ENCODE measurements at places on chromosomes 5 and 9.

GRCh38 chr9:77856615-77857014 lies 175.0 kb downstream of the GNAQ start:
- DNase-seq, result no peak

DNA sequence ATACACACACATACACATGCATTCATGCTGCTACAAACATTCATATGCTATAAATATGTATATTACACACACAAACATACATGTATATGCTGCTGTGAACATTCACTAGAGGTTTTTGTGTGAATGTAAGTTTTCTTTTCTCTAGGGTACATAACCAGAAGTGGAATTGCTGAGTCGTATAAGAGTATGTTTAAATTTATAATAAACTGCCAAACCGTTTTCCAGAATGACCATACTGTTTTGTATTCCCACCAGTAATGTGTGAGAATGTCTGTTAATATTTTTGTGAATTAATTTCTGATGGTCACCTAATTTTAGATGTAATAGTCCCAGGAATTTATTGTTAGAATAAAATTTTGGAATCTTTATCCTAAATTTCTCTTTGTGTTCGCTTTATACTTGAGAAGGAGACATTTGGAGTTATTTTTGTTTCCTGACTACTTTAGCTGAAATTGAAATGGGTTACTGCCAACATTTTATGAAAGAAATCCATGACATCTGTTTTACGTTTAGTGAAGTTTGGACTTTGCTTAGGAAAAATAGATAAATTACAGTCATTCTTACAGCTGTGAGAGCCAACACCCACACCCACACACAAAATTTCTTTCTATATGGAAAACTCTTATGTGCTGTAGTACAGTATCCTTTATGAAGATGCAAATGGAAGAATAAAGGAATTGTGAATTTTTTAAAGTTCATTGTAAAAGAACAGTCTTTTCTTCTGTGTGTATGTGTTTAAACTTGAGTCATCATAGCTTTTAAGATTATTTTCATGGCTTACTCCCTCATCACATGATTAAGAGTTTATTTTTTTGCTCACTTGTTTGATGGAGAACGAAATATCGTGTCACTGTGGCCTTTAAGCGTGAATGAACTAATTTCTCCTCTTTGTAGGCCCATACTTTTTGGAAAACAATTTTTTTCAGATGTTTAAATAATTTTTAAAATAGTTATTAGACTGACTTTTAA lies 24.3 kb downstream of the CENPP start:
- DNase-seq, result no peak

DNA sequence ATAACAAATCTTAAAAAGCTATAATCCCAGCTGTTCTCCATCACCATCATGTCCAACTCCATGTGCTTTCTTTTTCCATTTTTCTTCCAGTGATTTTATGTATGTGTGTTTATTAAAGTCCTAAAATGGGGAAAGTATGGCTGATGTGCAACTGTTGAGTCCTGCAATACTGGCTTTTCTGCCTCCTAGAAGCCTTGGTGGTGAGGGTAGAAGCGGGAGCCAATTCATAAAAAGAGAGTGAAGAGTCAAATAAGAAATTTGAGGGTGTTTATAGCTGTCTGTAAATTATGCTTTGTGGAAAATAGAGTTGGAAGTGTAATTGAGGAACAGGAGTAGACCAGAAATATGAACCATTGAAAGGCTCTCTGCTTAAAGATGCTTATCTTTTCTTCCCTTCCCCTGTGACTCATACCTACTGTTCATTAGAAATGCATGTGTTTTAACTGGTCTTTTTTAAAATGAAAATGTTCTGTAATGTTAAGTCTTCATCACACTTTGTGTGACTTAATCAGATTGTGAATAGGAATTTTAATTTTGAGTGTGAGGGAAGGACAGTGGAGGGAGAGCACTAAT lies 80.1 kb downstream of the ZCCHC7 start:
- DNase-seq, result no peak

DNA sequence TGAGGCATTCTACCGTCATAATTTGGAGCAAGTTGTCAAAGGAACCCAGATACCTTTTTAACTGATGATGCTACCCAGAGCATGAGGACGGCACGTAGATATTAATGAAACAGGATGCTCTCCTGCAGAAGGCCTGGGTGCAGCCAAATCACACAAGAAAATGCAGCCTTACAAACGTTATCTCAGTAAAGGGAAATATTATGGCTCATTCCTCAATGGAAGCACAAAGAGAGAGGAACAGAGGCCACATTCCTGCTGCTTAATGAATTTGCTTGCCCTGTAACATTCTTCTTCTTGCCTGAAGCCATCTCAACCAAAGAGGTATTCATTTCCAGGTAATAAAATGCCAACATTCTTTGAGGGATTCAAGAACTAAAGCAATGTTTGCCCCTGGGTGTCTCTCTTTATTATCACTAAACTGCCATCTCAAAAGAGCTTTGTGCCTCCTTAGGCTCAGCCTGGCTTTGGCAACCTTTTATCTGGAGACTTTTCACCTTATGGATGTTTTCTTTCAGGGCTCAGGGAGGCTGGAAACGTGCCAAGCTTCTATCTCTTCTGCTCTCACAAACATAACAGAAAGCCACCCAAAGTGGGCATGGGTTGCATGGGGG lies 92.9 kb downstream of the TNC start:
- no peak for DNase-seq

DNA sequence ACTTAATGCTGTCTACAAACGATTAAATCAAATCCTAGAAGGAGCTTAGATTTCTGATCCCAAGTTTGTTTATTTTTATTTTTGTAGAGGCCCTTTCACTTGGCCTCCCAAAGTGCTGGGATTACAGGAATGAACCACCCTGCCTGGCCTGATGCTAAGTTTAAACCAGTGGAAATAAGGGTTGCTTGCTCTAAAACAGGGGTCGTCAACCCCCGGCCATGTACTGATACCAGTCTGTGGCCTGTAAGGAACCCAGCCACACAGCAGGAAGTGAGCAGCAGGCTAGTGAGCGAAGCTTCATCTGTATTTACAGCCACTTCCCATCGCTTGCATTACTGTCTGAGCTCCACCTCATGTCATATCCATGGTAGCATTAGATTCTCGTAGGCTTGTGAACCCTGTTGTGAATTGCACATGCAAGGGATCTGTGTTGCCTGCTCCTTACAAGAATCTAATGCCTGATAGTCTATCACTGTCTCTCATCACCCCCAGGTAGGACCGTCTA lies 11.4 kb downstream of the TTC1 start:
- DNase-seq, result no peak

DNA sequence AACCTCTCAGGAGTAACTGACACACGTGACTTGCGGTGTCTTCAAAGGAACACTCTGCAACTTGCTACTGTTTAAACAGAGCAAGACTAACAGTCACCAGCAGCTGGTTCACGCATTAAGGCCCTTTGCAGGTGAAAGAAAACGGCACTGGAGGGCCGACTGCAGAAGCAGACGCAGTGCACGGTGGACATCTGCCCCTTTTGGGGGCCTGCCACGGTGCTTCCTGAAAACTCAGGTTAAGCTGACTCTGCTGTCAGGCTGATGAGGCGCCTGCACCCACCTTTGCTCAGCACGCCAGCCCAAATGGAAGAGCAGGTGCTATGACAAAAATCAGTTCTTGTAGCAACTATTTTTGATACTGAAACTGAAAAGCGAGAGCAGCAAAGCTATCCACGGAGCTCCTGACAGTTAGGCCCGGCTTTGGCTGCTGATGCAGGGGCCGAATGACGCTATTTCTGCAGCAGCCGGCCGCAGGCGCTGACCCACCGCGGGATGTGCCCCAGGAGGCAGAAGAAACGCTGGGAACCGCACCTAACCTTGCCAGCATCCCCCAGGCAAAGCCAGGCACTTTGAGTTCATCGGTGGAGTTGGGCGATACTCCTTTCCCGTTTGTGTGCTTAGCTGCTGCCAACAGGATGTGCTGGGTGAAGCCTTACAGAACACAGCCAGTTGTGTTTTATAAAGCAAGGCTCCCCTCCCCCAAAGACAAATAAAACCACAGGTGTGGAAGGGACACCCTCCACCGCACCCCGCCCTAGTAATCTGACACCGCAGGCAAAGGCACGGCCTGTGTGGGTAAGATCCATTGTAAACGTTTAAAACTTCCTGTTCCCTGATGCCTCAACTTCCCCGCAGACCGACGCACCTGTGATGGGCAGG lies 21.1 kb upstream of the TERT start:
- no peak for DNase-seq

DNA sequence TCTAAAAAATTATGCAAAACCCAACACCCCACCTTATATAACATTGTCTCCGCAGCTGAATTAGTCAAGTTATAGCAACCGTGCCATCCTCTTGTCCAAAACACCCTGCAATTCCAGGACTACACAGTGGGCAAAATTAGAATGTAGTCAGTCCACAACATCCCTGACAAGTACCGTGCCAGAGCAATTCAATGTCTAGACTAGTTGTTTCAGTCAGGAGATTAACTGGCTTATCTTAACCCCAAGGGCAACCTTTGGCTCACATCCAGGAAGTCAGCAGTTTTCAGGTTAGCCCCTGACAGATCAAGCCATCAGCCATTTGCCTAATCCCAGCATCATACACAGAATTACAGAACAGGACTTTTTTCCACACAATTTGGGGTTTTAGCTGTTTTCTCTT lies 240.8 kb upstream of the TMEM161B start:
- DNase-seq, result no peak

DNA sequence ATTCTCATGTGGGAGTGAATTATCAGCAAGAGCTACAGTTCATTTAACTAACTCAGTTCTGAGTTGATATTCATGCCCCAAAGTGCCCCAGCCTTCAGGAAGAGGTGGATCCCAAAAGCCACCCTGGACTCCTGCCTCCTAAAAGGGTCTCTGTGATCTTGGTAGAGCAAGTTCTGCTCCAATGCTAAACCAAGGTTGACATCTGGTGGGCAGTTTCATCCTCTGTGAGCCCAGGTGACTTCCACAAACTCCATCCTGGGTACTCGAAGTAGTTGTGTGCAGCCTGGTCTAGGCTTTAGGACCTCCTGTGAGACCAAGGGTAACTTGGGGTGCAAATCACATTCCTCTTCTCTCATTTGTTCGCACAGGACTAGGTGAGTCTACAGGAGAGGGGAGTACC lies 816.8 kb downstream of the MTRR start:
- DNase-seq, result no peak

DNA sequence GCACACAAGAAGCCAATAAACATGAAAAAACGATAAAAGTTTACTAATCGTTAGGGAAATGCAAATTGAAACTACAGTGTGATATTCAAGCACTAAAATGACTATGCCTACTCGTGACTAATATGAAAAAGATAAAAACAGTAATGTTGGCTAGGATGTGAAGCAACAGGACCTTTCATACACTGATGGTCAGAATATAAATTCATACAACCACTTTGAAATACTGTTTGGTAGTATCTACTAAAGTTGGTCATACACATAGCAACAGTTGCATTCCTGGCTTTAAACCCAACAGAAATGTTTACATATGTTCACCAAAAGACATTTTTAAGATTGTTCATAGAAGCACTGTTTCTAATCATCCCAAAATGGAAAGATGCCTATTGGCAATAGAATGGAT lies 24.3 kb downstream of the FBXO38 start:
- DNase-seq, result no peak

DNA sequence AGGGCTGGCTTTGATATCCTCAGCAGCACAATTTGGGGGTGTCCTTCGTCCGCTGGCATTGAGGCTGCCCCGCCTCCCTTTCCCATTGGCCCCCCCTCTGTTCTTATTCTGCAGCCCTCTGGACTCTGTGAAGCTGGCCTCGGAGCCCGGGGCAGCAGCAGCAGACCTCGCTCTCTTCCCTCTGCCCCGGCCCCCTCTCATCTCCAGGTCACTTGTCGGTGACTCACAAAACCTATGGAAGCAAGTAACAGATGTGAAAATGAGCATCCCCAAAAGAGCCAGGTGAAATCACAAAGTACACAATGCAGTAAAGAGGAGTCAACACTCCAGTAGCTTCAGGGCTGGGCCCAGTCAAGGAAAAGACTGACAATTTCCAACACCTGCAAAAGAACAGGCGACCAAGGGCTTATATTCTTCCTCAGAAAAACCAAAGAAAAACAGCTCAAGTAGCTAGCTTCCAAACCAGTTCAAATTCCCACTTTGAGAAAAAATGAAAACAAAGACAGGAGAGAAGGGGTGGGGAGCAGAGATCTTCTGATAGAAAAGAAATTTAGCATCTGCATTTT lies 97.5 kb downstream of the ZNF608 start:
- DNase-seq, result no peak

GRCh38 chr5:76790632-76791290 lies 28.1 kb upstream of the F2RL1 start:
- no peak for DNase-seq

- DNase-seq, result no peak
Measured at GRCh38 chr9:104617418-104617817, 586 bp downstream of the OR13C9 start.

DNA sequence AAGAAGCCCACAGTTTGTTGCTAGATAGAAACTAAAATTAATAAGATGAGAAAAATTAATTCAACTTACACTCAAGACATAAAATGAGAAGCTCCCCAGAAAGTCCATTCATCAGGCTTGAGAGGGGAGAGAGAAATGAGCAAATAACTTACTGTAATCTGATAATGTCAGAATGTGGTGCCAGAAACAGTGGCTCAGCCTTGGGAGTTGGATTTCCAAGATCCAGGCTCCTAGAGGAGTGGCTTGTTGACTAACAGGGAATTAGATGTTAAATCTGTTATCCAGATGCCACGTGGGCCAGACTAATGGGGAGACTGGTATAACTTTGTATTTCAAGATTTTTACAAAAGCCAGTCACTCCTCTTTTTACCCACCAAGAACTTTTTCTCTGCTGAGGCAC lies 458.2 kb downstream of the GADD45G start:
- no peak for DNase-seq

Measured in cerebellum (tissue), 4 donors.